Inflammatory macrophage treated with lipopolysaccharide for 1 hour (primary cell): ENCODE measurements at places on chromosomes 2 and 18.

DNA sequence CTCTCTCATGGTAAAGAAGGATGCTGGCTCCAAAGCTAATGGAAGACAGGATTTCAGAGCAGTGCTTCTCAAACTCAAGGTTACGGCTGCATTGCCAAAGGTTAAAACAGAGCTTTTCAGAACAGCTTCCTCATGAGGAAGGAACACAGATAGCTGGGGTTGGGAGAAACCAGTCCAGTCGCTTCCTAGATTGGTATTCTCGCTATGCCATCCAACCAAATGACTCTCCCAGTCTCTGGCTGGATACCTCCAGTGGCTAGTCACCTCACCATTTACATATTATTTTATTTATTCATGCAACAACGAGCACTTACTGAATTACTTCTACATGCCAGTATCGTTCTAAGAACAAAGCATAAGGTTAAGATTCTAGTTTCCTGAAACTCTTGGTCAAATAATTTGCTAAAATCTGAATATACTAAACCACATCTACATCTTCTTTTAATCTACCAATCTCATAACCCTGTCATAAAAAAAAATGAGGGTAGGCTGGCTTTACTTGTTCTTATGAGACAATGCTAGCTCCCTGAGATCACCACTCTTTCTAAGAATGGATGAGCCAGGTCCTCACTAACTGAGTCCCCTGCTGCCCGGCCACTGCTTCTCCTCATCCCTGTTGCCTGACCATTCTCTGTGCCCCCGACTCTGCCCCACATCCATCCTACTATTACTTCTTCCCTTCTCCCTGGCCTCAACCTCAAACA lies 20.4 kb downstream of the KDSR start:
- no peak for DNase-seq

- DNase-seq = no peak
Measured at GRCh38 chr2:161019311-161019710, 140.9 kb upstream of the TANK start.

DNA sequence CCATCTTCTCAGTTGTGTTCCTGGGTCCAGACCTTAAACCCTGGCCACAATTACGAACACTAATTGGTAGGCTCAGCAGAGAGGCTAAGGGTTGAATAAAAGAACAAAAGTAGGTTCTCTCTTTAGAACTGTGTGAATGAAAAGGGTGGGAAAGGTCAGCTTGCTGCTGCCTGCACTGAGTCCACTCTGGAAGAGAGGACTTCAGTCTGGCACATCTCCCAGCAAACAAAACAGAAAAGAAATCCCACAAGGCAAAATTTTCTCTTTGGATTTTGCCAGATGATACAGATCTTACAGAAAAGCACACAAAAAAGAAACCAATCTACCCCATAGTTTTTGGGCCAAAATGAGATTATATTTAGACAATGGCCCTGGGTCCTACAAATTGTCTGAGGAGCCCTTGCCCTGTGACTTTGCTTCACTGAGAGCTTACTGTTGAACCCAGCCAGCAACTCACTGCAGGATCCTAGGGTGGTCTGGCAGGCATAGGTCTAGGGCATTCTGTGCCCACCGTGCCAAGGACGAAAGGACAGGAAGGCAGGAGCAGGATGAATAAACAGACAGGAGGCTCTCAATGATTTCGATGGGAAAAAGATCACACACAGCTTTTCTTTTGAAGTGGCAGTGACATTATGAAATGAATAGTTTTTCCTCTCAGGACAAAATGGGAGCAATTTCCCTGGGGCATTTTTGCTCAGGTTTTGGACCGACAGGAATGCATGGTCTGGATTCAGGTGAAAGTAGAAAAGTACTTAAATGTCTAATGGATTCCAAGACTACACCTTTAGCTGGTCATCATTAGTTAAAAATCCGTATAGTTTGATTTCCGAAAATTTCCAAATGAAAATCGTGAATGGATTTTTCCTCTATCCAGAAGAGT lies 68.4 kb upstream of the STAM2 start:
- DNase-seq = no peak

DNA sequence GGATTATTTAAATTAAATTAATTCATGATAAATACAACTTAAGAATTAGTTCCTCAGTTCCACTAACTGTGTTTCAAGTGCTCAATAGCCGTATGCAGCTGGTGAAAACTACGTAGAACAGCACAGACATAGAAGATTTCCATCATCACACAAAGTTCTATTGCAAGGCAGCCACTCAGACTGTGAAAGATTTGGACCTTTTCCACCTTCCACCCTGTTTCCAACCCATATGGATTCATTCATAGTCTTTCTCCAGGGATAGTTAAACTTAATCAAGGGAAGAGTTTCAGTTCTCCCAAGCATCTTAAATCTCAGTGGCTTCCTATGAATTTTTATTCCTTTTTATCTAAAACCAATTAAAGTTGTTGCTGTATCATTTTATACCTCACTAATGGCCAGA lies 2030.8 kb downstream of the SUCLG1 start:
- no peak for DNase-seq

- DNase-seq = no peak
Measured at GRCh38 chr2:98099939-98100743, 13.2 kb downstream of the VWA3B start.

DNA sequence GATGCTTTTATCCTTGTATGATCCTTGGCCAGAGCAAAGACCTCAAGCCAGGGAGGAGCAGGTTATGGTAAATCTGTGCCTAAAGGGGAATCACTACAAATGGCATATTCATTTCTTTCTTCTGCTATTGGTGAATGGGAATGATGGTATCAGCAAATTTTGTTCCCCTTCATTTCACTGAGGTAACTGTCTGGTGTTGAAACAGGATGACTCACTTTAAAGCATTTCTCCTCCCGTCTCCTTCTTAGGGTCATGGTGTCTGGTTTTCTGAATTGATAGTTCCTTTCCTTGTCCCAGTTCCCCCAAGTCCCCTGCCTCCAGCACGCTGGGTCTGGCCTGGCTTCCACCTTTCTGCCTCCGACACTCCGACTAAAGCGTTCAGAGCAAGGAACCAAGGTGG lies 109.2 kb downstream of the MREG start:
- peak; percentile 89 for DNase-seq

GRCh38 chr2:202721621-202722020 lies 86.9 kb downstream of the FAM117B start:
- no peak for DNase-seq
